ENCODE measurements at places on chromosomes 2 and 18. TPM values are rescaled to one million over a fixed set of nuclear protein-coding genes. Genes with fewer than 3 reads are reported as not detected.

The DSC3 gene
- total RNA-seq, result 0.16 TPM

The KIF5C gene
- 0.16 TPM for total RNA-seq

The DHRS9 gene
- 0.13 TPM for total RNA-seq

The LOXL3 gene
- 1.8 TPM for total RNA-seq

The GRP gene
- total RNA-seq, result not detected

The ATP6V1B1 gene
- 0.76 TPM for total RNA-seq

The GREB1 gene
- not detected for total RNA-seq

The ZNF2 gene
- 6.0 TPM for total RNA-seq

The CYS1 gene
- not detected for total RNA-seq

The CRYBA2 gene
- not detected for total RNA-seq

The SLC9A4 gene
- total RNA-seq, result under 0.01 TPM

The HJURP gene
- total RNA-seq, result 11.0 TPM

The SCLY gene
- total RNA-seq, result 23.3 TPM

The ARHGAP25 gene
- 11.7 TPM for total RNA-seq

The GCFC2 gene
- 13.0 TPM for total RNA-seq

The DYNAP gene
- total RNA-seq, result not detected

The STAT4 gene
- under 0.01 TPM for total RNA-seq

The CPO gene
- total RNA-seq, result 0.19 TPM

The PLCD4 gene
- 0.32 TPM for total RNA-seq

The ABCG5 gene
- not detected for total RNA-seq

The CPLX4 gene
- not detected for total RNA-seq

The CAPN10 gene
- total RNA-seq, result 31.5 TPM

The AGXT gene
- total RNA-seq, result not detected

The FEV gene
- total RNA-seq, result not detected

The COLEC12 gene
- 61.7 TPM for total RNA-seq

The HOXD12 gene
- not detected for total RNA-seq

The DPP4 gene
- 16.4 TPM for total RNA-seq

The ATL2 gene
- total RNA-seq, result 37.9 TPM

The TUBA3E gene
- not detected for total RNA-seq

The ABCG8 gene
- total RNA-seq, result not detected
